M059J (cell line): ENCODE measurements at places on chromosomes 5 and 9.
A peak's percentile ranks its signal among the peaks of the same experiment; 100 is the strongest.

DNA sequence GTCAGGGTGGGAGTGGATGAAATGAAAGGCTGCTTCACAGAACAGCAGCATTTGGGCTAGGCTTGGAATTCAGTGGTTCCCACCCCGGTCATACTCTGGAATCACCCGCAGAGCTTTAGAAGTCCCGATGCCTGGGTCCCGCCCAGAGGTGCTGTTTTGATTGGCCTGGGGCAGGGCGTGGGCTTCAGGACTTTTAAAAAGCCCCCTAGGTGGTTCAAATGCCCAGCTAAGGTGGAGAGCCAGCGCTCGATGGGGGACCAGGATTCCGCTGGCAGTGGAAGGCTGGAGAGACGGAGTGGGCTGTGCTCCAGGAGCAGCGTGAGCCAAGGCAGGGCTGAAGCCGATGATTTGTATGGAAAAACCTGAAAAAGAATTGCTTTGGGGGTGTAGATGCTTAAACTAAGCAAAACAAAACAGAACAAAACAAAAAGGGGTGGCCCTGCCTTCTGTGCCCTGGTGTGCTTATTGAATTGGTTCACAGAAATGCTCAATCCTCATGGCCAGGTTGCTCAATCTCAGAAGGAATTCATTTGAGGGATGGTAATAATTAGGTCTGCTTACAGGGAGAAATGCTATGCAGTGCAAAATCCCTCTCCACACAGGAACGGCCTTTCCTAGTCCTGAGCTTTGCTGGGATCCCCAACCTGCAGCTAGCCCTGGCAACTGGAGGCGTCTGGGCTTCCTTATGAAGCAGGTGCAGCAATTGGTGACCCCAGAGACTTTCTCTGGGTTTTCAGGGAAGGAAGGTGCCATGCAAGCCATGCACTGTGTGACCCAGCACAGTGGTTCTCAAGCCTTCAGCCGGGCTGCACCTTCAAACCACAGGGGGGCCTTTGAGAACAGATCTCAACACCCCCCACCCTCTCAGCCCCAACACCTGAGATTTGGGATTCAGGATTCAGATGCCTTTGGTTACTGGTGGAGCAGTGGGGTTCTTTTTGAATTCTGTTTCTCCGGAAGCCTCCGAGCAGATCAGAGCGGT, 174.0 kb upstream of the ZNF618 start:
- no peak for DNase-seq

- DNase-seq: no peak
These were observed 263.4 kb downstream of the DEPDC1B start for GRCh38 chr5:60436518-60436917.

DNA sequence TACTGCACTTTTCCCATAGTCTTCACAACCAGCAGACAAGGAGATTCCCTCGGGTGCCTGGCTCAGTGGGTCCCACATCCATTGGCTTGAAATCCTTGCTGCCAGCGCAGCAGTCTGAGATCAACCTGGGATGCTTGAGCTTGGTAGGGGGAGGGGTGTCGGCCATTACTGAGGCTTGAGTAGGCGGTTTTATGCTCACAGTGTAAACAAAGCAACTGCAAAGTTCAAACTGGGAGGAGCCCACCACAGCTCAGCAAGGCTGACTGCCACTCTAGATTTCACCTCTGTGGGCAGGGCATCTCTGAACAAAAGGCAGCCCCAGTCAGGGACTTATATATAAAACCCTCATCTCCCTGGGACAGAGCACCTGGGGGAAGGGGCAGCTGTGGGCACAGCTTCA, 512.3 kb upstream of the MPDZ start:
- no peak for DNase-seq

- DNase-seq: no peak
These were observed 29.8 kb downstream of the ADAMTS2 start for GRCh38 chr5:179315356-179315890.

DNA sequence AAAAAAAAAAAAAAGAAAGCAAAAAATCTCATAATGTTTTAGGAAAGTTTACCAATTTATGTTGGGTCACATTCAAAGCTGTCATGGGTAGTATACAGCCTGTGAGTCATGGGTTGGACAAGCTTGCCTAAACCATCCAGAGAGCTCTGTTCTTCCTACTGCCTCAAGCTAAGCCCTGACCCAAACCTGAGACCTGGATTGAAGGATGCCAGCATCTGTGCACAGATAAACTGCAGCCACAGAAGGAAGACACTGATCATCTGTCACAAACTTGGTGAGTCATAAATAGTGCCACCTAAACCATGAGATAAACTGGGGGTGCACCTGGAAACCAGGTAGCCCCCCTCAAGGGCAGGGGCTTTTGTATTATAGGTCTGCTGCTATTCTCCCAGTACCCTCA, 31.0 kb downstream of the CSF2 start:
- DNase-seq: peak; percentile 80

DNA sequence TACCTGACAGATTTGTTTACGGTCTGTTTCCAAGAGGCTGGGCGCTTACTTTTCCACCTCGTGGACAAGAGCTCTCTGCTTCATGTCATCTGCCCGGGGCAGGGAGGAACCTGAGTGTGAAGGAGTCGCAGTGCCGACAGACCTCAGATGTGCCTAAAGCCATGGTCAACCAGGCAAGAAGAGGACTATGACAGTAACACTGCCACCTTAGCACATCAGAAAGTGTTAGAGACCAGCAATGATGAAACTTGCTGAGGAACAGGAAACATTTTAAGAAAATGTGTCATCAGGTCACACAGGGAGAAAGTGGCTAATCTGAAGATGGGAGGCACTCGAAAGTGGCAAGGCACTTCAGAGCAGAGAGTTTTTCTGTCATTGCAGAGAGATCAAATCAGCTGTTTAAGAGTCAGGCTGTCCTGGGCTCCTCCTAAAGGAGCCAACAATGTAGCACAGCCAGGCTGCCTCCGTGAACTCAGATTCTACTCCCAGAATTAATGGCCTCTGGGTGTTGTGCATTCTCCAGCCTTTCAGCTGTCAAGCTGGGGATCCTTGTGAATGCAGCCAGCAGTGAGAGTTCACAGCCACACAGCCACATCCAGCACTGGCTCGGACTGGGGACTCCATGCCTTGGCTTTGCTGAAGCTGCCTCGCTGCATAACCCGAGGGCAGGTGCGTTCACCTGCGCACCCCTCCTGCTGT, 94.6 kb downstream of the RAPGEF1 start:
- DNase-seq: peak; percentile 18

- no peak for DNase-seq
These were observed 195.7 kb downstream of the DCP2 start for GRCh38 chr5:113172231-113172826.

- peak; percentile 57 for DNase-seq
These were observed 744 bp downstream of the OTULIN start for GRCh38 chr5:14665101-14665822.

GRCh38 chr5:72440207-72440638, 67.0 kb downstream of the ZNF366 start:
- DNase-seq: no peak

GRCh38 chr5:52910071-52910470, 79.1 kb upstream of the ITGA2 start:
- no peak for DNase-seq

GRCh38 chr5:54460181-54460919, 4.9 kb downstream of the HSPB3 start:
- peak; percentile 74 for DNase-seq

- no peak for DNase-seq
These were observed 41.6 kb upstream of the SLC30A5 start for GRCh38 chr5:69052181-69052580.

DNA sequence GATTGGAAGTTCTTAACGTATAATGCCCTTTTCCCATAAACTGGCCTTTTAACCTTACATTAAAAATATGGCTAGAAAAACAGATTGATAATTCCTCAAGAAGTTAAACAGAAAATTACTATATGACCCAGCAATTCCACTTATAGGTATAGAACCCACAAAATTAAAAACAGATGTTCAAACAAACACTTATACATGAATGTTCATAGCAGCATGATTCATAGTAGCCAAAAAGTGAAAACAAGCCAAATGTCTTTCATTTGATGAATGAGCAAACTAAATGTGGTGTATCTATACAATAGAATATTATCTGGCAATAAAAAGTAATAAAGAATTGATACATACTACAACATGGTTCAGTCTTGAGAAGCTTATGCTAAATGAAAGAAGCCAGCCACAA, 35.5 kb downstream of the POU5F2 start:
- no peak for DNase-seq

GRCh38 chr5:74070766-74071165, 444.8 kb downstream of the ARHGEF28 start:
- DNase-seq: no peak

- peak; percentile 15 for DNase-seq
These were observed 107.6 kb downstream of the LURAP1L start for GRCh38 chr9:12882430-12882829.

- no peak for DNase-seq
These were observed 31.2 kb upstream of the AFAP1L1 start for GRCh38 chr5:149240354-149240998.

- no peak for DNase-seq
These were observed 111.5 kb upstream of the CTSL start for GRCh38 chr9:87614397-87614796.

DNA sequence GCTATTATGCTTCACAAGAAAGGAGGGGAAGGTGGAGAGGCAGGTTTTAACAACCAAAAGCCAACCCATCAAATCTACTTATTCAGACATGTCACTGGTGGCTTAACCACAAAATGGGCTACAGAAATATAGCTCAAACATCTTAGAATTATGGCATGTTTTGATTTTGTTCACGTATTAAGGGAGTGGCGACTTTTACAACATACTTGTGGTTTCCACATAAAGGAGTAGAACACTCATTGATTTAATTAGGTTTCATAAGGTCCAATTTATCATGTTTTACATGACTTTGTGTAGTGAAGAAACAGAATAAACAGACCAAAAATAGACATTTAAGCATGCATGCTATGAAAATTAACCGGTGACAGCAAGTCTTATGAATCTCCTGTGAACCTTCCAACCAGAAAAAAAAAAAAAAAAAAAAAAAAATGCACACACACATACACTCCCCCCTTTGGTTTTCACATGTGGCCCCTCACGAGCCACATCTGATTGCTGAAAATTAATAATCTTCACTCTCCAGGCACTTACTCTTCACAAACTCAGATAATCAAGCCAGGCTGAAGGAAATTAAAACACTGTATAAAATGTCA, 5.4 kb downstream of the ZNF608 start:
- peak; percentile 92 for DNase-seq

- DNase-seq: no peak
These were observed 12.3 kb downstream of the PCBD2 start for GRCh38 chr5:134917070-134917815.

GRCh38 chr5:93577854-93578812, 2.9 kb downstream of the NR2F1-AS1 start:
- no peak for DNase-seq

- peak; percentile 49 for DNase-seq
These were observed 2.3 kb downstream of the ANXA2R start for GRCh38 chr5:43037636-43038495.

DNA sequence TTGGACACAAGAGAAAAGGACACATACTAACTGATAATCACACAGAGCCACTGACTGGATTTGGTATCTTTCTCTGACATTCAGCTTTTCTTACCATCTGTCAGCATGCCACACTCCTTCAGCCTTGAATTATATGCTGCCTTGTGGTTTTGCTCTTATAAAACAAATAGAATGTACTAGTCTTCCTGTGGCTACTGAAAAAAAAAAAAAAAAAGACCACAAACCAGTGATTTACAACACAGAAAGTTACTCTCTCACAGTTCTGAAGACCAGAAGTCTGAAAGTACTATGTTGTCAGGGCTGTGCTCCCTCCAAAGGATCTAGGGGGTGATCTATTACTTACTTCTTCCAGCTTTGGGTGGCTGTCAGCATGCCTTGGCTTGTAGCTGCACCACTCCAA, 82.3 kb downstream of the THBS4 start:
- peak; percentile 36 for DNase-seq

DNA sequence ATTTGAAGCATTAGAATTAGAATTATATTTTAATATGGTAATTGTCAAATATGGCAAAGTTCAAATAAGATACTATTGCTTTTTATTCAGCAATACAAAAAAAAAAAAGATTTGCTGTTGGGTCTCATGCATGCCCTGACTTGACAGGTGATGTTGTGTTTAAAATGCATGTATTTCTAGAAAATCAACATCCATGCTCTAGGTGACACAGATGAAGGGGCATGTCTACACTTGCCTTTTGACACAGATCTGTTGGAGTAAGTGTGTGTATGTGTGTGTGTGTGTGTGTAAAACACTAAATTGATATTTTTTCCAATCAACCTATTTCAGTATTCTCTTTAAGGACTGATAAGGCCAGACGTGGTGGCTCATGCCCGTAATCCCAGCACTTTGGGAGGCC, 38.1 kb upstream of the SMARCA2 start:
- no peak for DNase-seq

GRCh38 chr5:50995285-50995942, 329.0 kb downstream of the PARP8 start:
- DNase-seq: no peak

- DNase-seq: no peak
These were observed 18.2 kb downstream of the NR2F1 start for GRCh38 chr5:93601071-93601801.

DNA sequence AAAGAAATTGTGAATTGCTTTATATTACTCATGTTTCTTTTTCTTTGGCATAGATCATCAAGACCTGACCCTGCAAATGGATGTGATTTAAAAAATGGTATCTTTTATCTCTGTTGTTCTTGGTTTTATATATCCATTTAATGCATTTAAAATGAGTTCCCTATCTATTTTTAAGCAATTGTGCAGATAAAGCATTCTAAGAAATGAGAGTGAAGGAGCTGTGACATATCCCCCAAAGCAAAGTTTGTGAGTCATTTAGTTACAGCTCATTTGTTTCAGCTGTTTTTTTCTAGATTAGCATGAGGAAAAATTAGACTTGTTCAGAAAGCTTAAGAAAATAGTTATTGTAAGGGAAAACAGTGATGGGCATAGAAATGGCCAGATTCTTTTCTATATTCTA, 7.6 kb upstream of the ELOVL7 start:
- DNase-seq: peak; percentile 9

- DNase-seq: no peak
These were observed 162.9 kb upstream of the NMUR2 start for GRCh38 chr5:152568016-152568415.

DNA sequence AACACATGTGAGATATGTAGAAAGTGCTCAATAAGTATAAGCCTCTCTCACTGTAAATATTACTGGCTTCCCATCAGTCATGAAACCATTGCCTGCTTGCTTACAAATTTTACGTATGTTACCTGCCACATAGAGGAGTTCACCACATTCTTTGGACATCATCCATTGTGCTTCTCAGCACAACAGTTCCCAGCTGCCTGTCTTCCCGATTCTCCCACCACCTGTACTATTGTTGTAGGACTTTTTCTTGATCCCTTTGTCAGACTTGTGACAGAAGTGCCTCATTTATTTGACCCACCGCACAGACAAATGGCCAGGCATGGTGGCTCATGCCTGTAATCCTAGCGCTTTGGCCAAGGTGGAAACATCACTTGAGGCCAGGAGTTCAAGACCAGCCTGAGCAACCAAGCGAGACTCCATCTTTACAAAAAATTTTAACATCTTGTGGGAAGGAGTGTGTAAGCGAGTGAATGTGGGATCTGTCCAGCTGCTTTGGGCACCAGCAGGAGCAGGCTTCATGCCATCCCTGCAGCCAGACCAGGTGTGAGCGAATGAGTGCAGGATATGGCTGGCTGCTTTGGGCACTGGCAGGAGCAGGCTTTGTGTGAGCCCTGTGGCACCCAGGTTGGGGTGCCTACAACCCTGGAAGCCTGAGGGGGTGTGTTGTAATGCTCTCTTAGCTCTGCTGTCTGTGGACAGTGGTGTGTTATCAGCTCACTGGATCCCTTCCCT, 139.9 kb upstream of the ELL2 start:
- DNase-seq: no peak

GRCh38 chr5:27020973-27021372, 17.4 kb downstream of the CDH9 start:
- peak; percentile 48 for DNase-seq
